ENCODE measurements at places on chromosomes 1 and 21.
A peak's percentile ranks its signal among the peaks of the same experiment; 100 is the strongest.

GRCh38 chr1:7630378-7630777, 140.7 kb upstream of the VAMP3 start:
- no peak for DNase-seq

- DNase-seq = peak; percentile 27
Measured at GRCh38 chr1:47555306-47555705, 117.5 kb downstream of the FOXD2 start.

DNA sequence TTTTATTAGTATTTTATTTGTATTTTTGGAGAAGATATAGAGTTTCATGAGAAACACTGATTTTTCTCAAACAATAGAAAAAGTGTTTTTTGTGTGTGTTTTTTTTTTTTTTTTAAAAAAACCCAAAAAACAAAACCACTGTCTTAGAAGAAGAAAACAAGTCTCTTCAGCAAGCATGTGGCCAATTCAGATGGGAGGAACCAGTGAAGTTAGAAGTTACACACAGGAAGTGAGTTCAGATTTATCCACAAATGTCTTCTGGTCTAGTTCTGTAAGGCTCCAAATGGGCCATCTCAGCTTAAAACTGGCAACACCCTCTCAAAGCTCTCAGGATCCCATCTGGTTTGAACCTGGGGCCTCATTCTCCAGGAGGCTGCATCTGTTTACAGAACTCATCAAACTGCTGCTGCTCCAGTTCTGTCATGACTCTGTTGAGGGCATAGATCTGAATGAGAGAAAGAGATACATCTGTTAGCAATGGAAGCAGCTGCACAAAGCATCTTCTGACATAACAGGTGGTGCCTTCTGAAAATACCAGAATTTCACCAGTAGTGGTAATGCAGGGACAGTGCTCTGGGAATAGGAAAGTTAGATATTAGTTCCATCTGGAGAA, 9.8 kb upstream of the ERMAP start:
- DNase-seq = no peak

- DNase-seq = no peak
Measured at GRCh38 chr21:45370575-45370974, 34.4 kb upstream of the COL18A1 start.

DNA sequence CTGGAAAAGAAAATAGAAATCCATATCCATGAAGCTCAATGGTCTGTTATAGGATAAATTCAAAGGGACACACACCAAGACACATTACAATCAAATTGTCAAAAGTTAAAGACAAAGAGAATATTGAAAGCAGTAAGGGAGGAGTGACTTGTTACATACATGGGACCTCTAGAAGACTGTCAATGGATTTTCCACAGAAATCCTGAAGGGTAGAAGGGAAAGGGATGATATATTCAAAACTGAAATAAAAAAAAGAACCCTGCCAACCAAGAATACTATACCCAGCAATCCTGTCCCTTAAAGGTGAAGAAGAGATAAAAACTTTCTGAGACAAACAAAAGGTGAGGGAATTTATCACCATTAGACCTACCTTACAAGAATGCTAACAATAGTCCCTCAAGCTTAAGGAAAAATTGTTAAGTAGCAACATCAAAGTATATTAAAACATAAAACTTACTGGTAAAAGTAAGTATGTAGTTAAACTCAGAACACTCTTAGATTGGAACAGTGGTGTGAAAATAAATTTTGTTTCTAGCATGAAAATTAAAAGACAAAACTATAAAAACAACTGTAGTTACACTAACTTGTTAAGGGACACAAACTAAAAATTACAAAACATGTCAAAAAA, 103.2 kb upstream of the APP start:
- DNase-seq = no peak

- no peak for DNase-seq
Measured at GRCh38 chr1:240093120-240093961, 1.7 kb downstream of the FMN2 start.

GRCh38 chr1:114540272-114540671, 29.3 kb upstream of the TRIM33 start:
- DNase-seq = no peak

DNA sequence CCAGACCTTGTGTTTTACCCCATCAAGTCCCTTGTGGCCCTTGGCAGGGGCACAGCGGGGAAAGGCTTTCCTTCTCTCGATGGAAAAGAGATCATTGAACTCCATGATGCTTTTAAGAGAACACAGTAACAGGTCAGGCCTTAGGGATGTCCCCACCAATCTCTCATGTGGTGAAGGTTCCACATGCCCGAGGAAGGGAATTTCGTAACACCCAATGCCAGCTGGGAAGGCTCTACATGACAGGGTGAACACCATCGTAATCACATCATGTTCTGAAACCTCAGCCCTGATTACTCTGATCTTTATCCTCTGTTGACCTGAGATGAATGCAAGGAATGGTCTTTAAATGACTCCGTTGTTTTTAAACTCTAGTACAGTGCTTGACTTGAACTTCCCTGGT, 105.5 kb upstream of the SPAG17 start:
- no peak for DNase-seq

GRCh38 chr1:117363571-117364048, 3.6 kb upstream of the MAN1A2 start:
- peak; percentile 40 for DNase-seq

DNA sequence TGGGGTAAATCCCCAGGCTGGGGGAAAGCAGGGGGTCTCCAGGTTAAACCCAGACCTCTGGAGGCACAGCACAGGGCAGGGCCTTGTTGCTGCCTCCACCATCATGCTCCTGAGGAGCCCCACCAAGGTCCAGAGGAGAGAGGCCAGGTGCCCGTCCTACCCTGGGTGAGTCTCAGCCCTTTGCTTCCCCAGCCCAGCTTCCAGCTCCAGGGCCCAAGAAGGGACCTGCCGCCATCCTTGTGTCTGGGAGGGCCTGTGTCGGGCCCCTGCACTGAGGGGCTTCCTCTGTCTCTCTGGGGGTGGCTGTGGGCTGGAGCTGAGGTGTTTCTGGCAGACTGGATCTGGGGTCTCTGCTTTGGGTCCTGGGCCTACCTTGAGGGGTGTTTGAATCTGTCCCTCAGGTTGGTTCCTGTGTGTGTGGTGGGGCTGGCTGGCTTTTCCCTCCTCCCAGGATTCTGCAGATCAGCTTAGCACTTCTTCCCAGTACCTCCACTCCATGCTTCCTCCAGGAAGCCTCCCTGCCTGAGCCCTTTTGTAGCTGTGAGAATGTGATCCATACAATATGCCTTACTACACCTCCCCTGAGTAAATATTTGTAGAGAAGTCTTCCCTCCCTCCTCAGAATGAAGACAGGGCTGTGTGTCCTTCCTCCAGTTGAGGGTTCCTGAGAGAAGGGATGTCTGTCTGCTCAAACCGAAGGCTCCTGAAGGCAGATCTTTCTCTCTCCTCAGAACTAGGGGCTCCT, 6.2 kb downstream of the GPR3 start:
- DNase-seq = no peak

GRCh38 chr1:150604226-150604588, 24.8 kb upstream of the MCL1 start:
- DNase-seq = no peak

- no peak for DNase-seq
Measured at GRCh38 chr1:71494163-71494562, 413.3 kb upstream of the ZRANB2 start.

DNA sequence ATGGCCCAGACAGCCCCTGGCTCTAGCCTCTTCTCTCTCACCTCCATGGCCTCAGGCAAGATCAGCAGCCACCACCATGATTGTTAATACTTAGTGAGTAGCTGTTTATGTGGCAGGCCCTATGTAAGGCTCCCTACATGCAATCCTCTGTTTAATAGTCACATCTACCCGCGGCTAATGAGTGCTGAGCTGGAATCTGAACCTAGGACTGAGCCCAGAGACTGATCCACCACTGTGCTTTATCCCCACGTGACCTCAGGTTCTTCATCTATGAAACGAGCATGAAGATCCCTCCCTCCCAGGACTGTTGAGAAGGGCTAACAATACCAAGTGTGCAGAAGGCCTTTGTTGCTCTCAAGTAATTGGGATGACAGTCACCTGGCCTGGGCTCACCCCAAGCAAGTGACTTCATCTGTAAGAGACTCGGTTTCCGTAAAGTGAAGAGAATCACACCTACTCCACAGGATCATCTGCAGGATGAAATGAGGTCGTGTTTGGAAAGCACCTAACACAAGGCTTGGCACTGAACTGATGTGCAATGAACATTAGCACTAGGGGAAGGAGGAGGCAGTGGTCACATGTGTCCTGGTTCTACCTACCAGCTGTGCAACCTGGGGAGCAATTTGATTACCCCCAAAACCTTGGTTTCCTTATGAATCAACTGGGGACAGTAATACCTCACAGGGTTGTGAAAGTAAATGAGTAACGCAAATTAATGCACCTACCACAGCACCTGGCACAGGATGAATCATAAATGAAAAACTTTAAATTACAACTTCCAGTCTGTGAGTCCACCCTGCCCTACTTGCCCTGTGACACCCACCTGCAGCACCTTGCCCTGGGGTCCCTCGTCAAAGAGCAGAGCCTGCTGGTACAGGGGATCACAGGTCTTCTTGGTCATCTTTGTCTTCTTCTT, 37.2 kb downstream of the RIMS3 start:
- DNase-seq = no peak

- no peak for DNase-seq
Measured at GRCh38 chr1:209455661-209456358, 127.7 kb upstream of the CAMK1G start.

DNA sequence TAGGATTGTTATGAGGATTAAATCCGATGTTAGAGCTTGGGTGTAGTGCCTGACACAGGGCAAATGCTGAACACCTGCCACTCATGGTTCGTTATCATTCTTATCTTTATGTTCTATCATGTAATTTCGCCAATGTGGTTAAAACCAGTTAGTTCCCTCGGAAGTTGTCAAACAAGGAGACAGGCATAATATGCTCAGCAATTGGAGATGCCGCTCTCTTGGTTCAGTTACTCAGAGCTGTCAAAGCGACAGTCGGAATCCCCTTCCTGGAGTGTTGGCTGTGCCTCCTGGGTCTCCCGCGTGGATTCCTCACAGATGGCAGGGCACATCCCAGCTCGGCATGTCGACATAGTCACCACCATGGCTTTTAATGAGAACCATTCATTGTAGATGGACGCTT, 192.2 kb downstream of the ROR1 start:
- no peak for DNase-seq

DNA sequence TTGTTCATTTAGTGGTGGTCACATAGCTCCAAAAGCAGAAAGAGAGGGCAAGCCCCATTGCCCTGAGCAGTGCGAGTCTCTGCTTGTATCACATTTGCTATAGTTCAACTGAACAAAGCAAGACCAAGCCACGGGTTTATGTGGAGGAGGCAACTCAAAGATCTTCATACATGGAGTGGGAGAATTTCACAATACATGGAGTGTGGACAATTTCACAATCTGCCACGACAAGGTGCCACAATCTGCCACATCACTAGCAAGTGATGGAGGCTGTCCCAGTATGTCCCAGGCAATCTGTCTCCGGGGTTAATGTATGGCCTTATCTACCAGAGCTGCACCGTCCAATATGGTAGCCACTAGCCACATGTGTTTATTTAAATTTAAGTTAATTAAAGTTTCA, 44.5 kb upstream of the DYRK1A start:
- no peak for DNase-seq

GRCh38 chr1:239718571-239718970, 332.2 kb downstream of the CHRM3 start:
- DNase-seq = no peak

DNA sequence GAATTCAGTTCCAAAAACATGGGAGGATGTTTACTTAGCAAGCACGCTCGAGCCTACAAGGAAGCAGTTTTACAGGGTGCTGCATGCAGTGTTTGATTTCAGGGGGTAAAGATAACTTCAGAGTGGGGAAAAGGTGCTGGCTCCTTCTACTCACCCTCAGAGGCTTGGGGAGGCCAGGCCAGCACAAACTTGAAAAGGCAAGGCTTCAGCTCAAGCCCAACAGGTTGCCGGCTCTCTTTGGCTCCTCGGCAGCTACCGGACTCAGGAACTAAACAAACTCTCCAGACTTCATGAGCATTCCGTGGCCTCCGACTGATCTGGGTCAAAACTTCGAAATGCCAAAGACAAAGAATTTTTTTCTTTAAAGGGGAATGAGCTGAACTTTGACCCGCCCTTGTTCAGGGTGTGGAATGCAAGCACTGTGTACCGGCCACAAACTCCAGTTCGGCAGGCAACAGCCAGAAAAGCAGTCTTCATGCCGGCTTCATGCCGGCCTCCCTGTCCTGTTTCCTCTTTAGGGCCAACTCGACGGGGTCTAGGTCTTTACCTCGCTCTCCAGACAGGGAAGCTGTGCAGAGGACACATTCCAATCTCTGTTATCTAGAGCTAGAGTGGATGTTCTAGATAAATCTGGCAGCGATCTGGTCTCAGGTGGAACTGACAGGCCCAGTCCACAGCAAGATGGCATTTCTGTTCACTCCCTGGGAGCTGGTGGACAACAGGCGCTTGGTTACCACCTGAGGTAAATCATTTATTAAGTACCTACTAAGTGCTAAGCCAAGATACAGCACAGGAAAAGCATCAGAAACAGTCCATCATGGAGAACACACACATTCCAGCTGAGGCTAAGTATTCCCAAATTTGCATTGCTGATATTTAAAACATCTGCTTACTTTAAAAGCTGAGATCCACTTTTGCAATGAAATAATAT, 75.0 kb downstream of the CD46 start:
- DNase-seq = peak; percentile 60

DNA sequence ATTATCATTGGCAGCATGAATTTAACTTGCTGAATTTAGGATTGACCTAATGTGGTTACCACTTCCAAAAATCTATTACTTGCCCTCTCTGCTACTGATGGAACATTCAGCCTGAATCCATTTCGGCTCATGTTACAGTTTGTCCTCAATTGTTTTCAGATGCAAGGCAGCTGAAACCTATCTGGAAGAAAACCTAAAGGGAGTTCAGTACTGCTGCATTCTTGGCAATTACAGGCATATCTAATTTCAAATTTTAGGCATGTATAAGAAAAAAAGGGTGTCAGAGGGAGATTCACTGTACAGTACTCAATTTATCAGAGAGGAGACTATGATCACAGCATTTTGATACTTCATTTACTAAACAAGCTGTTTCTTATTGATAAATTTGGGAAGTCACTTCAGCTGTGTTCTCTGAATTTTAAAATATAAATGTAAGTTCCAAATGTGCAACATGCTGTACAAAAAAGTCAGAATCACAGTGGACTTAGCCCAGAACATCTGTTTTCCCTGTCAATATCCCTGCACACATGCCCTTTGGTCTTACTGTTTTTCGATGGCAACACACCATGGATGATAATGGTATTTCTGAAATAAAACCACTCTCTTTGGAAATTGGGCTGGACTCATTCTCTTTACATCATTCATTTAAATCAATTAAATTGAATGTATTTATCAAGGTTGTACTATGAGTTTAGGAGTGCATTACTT, 651.6 kb upstream of the ADGRL4 start:
- DNase-seq = no peak

DNA sequence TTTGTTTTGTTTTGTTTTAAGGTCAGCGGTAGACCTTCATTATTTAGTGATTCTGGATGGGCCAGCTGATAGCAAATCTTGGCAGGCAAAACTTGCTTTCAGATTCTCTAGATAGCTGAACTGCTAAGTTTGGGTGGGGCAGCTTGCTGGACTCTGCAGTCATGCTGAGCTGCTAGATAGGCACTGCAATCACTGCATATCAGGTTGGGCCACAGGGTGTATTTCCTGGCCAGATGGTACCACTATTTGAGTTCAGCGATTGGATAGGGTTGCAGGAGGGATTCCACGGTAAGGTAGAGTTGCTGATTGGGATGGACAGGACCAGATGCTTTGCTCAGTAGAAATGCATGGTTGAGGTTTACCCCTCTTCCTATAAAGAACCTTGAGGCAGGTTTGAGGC, 579.3 kb upstream of the ADGRL4 start:
- peak; percentile 0 for DNase-seq

- DNase-seq = peak; percentile 32
Measured at GRCh38 chr1:15154480-15155036, 1.0 kb downstream of the TMEM51 start.
